ENCODE measurements at places on chromosomes 7 and 10.

DNA sequence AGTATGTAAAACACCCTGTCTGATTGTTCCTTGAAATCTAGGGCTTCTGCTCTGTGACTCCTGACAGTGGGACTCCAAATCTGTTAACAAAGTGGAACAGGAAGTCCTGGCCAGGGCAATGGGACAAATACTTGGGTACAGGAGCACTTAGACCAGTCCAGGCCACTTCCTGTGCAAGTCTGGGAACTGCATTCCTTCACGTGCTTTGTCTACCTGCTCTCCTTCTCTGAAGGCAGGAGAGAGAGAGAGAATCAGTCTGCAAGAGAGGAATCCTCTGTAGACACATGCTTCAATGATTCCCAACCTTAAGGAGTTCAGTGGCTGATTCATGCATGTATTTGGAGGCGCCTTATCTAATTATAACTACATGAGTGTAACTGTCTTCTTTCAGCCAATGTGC, 530.2 kb downstream of the GATA3 start:
- DNase-seq, result no peak

DNA sequence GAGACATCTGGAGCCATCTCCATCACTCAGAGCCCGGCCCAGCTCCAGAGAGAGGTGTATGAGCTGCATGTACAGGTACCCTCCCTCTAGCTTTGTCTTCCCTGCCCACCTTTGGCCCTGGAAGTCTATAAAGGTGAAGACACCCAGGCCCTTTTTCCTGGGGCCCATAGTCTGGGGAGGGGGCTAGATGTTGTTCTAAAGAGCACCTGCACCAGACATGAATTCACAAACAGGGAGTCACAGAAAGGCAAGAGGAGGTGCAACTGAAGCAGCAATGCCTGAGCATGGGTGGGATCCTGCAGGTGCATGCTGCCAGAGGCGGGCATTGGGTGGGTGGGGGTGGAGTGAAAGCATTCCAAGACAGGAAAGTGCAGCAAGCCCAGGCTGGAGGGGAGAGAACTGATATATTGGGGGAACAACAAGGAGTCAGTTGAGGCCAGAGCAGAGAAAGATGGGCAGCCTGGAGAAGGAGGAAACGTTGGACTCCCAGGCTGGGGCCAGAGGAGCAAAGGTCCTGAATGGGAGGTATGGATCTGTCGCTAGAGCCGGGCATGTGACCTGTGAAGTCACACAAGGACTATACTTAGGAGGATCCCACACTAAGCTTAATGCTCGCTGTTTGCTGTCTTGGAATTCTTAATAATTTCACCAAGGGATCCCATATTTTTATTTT, 11.7 kb downstream of the CDHR1 start:
- DNase-seq, result no peak

DNA sequence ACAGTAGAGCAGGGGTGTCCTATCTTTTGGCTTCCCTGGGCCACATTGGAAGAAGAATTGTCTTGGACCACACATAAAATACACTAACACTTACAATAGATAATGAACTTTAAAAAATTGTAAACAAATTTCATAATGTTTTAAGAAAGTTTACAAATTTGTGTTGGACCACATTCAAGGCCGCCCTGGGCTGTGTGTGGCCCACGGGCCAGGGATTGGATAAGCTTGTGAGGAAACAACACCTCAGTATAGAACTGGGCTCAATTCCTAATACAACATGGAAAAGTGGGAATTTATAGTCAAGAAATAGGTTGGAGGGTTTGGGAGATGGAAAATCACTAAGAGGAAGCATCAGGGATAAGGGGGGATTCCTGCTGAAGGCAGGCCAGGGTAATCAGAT, 17.7 kb downstream of the ZNF277 start:
- no peak for DNase-seq

DNA sequence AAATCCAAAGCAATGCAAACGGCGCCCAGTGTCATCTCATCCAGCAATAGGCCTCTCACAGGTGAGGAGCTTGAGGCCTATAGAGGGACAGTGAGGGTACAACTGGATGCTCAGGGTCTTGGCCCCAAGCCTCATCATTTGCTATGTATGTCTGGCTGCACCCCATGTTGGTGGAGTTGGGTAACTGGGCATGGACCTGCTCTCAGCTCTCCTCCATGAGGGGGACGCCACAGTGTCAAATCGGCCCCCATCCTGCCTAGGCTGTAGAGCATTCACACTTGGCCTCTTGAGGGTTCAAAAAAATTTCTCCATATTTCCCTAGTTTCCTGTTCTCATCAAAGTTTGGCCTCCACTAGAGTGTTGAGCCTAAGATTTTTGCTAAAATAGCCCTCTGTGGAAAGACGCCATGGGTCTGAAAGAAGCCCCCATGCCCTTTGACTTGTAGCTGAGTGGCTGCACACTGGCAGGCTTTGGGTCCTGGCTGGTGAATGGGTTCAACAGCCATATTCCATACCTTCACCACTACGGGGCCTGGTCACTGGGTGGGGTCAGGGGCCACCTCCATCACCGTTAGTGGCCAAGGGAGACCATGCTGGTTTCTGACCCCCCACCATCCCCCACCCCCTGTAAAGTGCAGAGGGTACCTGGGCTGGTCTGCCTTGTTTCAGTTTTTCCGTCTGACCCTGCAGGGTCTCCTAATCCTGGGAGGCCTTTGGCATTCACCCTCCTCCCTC, 132.3 kb upstream of the TBX20 start:
- DNase-seq, result no peak

- DNase-seq, result no peak
Observed at GRCh38 chr10:52874581-52874980, 102.0 kb upstream of the MBL2 start.

GRCh38 chr10:78278058-78278404, 244.4 kb downstream of the RPS24 start:
- no peak for DNase-seq

DNA sequence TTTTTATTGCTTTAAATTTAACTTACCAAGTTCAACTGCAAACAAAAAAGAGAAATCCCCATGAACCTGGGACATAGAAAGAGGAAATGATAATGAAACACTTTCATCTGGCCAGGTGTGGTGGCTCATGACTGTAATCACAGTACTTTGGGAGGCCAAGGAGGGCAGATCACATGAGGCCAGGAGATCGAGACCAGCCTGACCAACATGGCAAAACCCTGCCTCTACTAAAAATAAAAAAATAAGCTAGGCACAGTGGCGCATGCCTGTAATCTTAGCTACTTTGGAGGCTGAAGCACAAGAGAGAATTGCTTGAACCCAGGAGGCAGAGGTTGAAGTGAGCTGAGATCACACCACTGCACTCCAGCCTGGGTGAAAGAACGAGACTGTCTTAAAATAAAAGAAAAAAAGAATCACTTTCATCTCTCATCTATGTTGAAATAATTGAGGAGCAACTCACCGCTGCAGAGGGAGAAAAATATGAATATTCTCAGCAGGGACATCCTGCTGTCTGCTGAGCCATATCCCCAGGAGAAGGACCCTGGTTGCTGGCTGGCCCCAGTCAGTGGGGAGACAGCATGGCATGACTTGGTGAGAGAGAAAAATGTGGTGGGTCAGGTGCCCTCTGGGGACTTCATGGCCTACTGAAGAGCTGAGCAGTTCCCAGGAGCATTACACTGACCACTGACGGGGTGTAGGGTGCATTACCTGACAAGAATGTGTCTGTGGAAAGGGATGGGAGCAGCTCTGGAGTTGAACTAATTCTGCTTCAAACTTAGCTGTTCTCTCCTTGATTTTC, 22.8 kb upstream of the TARP start:
- no peak for DNase-seq

- DNase-seq, result no peak
Observed at GRCh38 chr10:129877773-129878371, 86.2 kb downstream of the EBF3 start.

- no peak for DNase-seq
Observed at GRCh38 chr10:113820507-113820906, 33.4 kb downstream of the DCLRE1A start.

- DNase-seq, result no peak
Observed at GRCh38 chr10:86291616-86292340, 74.8 kb downstream of the GRID1 start.

GRCh38 chr10:133151543-133151972, 8.5 kb upstream of the KNDC1 start:
- DNase-seq, result no peak

DNA sequence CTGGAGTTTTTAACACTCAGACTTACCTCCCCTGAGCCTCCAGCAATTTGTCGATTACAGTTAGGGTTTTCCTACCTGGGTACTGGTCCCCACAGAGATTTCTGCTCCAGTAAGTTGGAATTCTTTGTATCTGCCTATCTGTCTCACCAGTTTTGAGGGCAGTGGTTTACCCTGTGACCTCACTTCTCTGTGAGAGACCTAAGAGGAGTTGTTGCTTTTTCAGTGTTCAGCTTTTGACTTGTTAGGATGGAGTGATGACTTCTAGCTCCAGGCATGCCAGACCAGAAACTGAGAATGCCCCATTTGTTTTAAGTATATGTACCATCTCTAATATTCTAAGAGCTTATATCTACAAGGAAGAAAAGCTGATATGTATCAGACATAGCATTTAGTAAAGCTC, 42.9 kb downstream of the CSGALNACT2 start:
- DNase-seq, result no peak

- no peak for DNase-seq
Observed at GRCh38 chr10:71584902-71585563, 134.5 kb downstream of the C10orf105 start.

DNA sequence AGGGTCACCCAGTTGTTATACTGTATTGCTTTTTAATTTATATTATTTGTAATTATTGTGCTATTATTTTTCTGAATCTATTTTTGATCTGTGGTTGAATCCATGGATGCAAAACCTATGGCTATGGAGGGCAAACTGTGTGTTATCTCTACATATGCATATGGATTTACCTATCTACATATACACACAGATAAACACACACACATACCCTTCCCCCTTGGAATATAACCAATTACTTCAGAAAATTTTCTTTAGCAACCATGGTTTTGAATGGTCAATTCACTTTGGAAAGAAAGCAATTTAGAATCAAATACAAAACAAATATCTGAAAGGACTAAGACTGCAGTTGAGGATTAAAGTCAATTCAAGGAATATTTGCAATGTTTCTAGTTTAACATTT, 39.1 kb downstream of the MTPN start:
- DNase-seq, result no peak

GRCh38 chr7:156257904-156258303, 382.7 kb upstream of the RNF32 start:
- no peak for DNase-seq

DNA sequence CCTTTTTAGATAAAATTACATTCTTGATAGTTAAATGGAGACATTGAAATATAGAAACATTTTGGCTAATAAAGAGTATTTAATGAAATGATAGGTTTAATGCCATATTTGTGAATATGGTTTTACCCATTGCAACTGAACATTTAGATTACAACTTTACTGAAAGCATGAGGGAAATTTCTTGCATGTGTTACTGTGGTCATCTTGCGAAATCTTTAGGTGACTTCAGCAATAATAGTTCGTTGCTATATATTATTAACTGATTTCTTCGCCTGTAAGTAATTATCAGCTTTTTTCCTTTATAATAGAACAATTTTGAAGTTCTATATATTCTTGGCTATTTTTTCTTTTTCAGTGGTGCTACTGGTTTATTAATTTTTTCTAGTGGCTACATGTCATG, 83.2 kb downstream of the MLLT10 start:
- DNase-seq, result no peak

- DNase-seq, result no peak
Observed at GRCh38 chr10:104895981-104896380, 254.9 kb downstream of the SORCS3 start.

DNA sequence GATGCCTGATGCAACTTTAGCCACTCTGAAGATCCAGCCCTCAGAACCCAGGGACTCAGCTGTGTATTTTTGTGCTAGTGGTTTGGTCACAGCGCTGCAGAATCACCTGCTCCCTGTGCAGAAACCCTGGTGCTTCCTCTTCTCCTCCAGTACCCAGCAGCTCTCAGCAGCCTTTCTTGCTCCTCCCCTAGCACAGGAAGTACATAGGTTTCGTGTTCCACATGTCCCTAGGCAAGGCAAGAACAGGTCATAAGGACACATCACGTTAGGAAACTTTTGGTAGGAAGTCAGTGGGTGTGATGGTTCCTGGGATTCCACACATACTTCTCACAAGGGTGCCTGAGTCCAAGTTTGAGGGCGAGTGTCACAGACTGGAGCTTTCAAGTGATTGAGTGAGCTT, 167.9 kb upstream of the PRSS1 start:
- no peak for DNase-seq

DNA sequence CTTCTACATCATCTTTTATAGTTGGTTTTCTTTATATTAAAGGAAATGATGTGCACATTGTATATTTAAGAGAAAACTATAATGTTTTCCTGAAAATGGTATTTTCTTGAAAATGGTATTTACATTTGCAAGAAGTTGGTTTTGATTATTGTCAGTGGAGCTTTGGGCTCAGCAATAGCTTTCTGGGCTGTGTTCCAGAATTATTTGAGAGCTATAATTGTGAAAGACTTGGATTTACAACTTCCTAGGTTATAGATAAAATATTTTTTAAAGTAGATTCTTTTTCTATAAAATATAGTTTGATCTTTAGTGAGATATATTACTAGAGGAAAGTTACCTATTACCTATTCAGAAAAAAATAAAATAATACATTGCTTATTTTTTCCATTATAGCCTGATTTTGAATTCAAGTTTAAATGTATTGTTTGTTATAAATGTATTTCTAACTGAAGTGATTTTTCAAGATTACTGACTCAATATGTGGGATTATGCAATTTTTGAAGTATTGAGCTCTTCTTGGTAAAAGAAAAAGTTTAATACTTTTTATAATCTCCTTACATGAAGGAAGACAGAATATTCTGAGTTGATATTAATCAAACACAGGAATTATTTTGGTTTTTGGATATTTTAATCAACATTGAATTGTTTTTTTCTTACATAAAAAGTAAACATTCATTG, 20.2 kb downstream of the GNAI1 start:
- DNase-seq, result no peak

DNA sequence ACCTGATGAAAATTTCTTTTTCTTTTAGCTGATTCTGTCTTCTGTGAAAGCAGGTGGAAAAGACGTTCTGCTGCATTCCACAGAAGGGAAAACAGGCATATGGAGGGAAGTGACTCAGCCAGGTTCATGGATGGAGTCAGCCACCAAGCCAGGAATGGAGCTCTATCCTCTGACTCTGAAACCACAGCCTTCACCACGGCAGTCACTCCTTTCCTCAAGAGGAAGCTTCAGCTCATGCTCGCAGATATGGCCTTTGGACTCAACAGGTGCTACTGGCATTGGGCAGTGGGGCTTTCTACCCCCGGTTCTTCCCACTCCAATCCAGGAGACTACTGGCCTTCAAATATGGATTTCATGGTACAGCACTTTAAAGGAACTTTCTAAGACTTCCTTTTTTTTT, 11.5 kb upstream of the PLAU start:
- DNase-seq, result no peak

GRCh38 chr7:158837790-158838637, 8.7 kb upstream of the ESYT2 start:
- no peak for DNase-seq
